ENCODE measurements at places on chromosomes 3 and 15.

DNA sequence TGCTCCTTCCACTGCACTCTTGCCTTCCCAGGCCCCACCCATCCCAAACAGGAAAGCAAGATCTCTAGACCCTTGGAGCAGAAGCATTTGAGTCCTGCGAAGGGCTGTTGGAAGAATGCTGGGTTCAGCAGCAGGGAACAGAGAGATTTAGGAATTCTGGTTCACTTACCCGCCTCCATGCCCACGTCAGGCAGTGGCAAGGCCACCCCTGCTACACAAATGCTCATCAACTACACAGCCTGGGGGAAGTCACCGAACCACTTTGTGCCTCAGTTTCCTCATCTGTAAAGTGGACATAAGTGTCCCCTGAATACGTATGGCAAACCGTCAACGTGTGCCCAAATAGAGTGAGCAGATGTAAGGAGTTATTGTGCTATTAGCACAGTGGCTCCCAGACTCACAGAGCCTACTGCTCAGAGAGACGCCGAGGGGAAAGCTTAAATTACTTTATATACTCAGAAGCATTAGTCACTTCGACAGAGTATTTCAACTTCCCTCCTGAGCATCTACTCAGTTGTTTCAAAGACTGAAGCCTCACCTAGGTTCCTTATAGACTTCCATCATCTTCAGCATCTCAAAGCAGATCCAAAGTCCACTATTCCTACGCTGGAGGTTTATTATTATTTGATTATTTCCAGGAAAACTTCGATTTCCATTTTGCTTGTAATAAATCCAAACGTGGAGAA, 905 bp downstream of the HOMER2 start:
- no peak for DNase-seq

GRCh38 chr3:11459186-11459824, 184.4 kb downstream of the VGLL4 start:
- no peak for DNase-seq

DNA sequence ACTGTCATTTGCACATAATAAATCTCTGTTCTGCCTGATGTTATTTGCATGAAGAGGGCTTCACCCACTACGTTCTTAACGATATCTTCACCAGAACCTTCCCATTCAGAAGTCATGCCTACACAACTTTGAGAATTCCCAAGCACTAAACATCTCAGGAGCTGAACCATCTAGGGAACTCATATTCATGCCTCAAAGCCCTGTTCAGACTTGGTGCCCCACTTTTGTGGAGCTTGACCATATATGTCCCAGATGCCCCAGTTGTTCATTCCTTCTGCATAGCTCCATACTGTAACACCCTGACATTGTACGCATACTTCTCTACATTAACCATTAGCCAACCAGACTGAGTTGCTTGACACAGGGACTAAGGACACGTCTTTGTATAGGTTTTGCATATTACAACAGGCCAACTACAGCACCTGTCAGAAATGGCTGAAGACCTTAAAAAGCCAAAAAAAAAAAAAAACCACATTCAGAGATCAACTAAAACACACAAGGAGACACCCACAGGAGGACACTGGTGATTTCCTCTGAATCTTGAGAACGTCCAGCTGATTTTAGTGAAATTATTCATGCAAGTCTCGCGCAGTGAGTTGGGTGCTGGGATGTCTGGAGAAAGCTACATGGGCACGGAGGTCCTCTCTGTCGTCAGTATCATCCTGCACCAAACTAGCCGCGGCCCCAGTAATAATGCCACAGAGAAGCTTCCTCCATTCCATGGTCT, 141.4 kb downstream of the FOXP1 start:
- DNase-seq: no peak

DNA sequence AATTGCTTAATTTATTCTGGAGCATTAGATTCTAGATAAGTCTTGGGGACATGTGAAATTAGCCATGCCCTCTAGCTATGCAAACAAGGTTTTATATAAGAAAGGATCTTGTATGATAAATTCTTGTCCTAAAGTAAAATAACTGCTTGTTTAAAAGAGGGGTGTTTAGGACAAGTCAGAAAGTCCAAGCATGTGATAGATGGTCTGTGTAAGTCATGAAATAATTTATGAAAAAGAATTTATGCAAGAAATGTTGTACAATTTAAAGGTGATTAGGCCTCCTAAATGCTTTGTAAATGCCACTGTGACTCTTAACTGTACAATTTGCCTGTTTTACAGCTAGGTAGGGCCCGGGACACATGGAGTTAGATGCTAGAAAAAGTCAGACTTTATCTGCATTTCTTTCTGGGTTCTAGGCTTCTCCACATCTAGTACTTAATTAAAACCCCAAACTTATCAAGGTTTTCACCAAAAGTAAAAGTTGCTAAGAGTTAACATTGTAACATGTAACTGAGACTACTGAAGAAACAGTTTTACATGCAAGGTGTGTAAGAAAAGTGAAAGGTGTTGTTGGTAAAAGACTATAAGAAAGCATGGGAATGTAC, 13.2 kb downstream of the LINS1 start:
- no peak for DNase-seq

- DNase-seq: no peak
Observed at GRCh38 chr15:48646331-48646730, 822 bp upstream of the FBN1 start.

DNA sequence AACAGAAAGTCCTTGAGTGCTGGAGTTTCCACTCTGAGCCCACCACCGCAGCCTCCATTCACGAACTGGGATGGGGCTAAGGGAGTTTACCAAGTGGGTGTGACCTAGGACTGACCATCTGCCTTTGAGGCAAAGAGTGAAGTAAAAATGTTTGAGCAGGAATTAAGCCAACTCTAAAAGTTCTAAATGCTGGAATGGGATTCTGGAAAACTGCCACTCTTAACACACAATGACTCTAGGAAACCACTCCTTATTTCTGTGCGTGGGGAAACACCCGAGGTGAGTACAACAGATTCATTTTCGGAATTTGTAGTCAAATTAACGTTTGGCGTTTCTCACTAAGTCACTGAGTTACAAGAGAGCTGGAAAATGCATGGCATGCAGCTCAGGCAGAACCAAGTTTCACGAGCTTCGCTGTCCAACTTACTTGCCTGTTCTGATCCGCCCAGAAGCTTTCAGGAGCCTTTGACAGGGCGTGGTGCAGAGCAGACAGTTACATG, 31.6 kb downstream of the ISL2 start:
- no peak for DNase-seq

- DNase-seq: no peak
Observed at GRCh38 chr3:156033428-156033827, 87.0 kb upstream of the KCNAB1 start.

DNA sequence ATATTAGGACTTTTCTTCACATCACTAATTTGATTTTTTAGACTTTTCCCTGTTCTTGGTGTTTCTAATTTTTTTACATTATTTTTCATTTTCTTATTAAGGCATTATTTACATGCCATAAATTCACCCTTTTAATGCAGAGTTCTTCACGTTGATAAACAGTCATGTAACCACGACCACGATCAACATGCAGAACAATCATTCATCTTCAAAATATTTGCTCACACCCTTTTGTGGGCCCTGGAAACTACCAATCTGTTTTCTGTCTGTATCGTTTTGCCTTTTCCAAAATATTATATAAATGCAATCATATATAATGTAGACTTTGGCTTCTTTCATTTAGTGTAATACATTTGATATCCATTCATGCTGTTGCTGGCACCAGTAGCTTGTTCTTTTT, 48.7 kb downstream of the ARRDC4 start:
- DNase-seq: no peak

Measured in endothelial cell (in vitro differentiated cells).